ENCODE measurements at places on chromosomes 13 and 19.

DNA sequence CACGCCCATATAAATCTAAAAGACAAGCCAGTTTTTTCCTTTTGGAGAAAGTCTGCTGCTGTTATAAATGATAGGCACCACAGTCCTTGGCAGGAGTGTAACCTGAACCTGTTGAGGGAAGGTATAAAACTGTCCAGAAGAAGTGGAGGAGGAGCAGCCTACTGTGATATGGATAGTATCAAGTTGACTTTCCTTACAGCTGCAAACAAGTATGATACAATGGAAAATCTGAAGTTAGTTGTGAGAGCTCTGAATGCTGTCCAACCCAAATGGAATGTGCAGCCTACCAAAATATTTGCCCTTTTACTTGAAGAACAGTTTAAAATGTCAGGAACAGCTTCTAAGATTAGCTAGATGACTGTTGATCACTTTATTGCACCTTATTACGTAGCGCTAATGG lies 399.6 kb downstream of the FGF14 start:
- DNase-seq: no peak

GRCh38 chr13:112727581-112727980 lies 37.7 kb downstream of the ATP11A start:
- DNase-seq: no peak

GRCh38 chr19:1438933-1439354 lies 748 bp downstream of the RPS15 start:
- DNase-seq: no peak

DNA sequence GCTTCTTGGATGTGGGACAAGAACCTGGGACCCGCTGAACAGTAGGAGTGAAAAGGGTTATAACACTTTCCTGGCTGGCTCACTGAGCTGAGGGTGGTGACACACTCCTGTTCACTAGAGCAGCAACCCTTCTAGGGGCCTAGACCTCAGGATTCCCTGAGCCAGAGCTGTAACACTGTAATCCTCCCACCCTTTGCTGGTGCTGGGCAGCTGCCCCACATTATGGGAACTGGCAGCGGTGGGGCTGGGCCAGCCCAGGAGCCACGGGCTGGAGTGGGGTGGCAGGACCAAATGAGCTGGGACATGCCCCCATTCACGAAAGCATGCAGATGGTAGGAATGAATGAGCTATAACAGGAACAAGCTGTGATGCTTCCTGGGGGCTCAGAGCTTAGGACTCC lies 110.6 kb downstream of the B3GLCT start:
- DNase-seq: no peak

- no peak for DNase-seq
Measured at GRCh38 chr13:107807306-107808073, 407.8 kb downstream of the LIG4 start.

GRCh38 chr19:46186101-46186716 lies 38.2 kb downstream of the IGFL2 start:
- DNase-seq: no peak

DNA sequence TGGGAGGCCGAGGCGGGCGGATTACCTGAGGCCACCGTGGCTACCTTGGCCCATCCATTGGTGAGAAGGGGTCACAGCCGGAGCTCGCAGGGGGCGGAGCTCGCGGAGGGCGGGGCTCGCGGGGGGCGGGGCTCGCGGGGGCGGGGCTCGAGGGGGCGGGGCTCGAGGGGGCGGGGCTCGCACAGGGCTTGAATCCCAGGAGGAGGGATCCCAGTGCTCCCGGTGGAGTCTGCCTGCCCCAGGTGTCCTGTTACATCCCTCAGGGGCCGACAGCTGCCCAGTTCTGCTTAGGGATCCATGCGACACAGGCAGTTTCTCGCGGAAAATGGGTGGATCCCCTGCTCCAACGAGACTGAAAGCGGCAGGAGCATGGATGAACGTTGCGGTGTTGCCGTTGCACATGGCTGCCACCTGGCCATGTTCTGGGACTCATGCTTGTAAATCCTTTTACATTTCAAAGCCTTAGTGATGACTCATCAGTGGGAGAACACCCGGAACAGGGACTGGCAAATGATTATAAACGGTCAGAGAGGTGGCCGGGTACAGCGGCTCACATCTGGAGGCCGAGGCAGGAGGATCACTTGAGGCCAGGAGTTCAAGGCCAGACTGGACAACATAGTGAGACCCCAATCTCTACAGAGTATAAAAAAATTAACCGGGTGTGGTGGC lies 25.1 kb downstream of the TMPRSS9 start:
- DNase-seq: no peak

DNA sequence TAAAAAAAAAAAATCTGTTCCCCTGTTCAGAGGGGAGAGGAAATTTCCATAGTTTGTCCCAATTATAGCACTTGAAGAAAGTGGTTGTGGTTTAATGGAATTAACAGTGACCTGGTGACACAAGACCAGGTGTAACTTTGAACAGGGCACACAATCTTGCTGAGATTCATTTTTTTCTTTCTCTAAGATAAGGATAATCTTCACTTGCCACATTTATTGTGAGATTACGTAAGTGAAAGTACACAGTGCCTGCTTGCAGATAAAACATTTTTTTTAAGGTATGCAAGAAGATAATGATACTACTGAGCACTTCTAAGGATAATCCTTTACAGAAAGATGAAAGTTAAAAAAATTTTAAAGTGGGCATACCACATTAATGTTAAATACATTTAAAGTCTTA lies 448.1 kb downstream of the DIAPH3 start:
- DNase-seq: no peak

- DNase-seq: no peak
Measured at GRCh38 chr19:33063753-33064457, 783 bp downstream of the RHPN2 start.

DNA sequence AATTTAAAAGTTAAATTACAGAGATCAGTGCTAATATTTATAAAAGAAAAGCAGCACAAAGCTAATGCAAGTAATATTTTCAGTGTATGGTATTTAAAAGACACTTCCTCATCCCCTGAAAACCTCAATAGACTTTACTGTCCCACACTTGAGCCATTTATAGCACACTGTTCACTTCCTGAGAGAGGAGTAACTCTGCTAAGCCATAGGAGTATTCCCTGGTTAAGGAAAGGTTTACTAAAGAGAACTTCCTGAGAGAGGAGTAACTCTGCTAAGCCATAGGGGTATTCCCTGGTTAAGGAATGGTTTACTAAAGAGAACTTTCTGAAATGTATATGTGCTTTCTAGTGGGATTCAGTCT lies 159.4 kb downstream of the NHLRC3 start:
- no peak for DNase-seq

GRCh38 chr13:34620862-34621261 lies 321.2 kb upstream of the NBEA start:
- DNase-seq: no peak

- DNase-seq: no peak
Measured at GRCh38 chr13:23086968-23087623, 93.7 kb upstream of the SGCG start.

- no peak for DNase-seq
Measured at GRCh38 chr19:29567366-29567915, 38.6 kb upstream of the POP4 start.

DNA sequence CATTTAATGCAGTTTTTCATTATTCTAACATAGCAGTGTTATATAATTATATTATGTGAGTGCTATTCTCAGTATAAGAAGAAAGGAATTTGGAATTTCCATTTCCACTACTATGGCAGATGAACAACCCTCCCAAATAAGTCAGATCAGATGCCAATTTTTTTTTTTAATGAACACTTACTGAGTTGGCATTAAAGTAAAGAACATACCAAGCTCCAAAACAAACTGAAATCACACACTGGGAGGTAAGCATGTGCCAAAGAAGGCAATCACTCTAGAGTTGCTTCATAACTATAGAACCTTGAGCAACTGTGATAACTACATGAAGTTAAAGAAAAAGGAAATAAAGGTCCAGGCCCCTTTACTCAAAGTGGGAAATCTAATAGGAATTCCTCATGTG lies 90.3 kb downstream of the RNF17 start:
- no peak for DNase-seq

- no peak for DNase-seq
Measured at GRCh38 chr13:67506407-67506806, 276.3 kb upstream of the PCDH9 start.

GRCh38 chr13:59444210-59444857 lies 719.4 kb downstream of the DIAPH3 start:
- DNase-seq: no peak

- DNase-seq: no peak
Measured at GRCh38 chr19:2604747-2605329, 97.7 kb downstream of the GNG7 start.

- DNase-seq: no peak
Measured at GRCh38 chr13:40059540-40060232, 404.2 kb downstream of the COG6 start.

DNA sequence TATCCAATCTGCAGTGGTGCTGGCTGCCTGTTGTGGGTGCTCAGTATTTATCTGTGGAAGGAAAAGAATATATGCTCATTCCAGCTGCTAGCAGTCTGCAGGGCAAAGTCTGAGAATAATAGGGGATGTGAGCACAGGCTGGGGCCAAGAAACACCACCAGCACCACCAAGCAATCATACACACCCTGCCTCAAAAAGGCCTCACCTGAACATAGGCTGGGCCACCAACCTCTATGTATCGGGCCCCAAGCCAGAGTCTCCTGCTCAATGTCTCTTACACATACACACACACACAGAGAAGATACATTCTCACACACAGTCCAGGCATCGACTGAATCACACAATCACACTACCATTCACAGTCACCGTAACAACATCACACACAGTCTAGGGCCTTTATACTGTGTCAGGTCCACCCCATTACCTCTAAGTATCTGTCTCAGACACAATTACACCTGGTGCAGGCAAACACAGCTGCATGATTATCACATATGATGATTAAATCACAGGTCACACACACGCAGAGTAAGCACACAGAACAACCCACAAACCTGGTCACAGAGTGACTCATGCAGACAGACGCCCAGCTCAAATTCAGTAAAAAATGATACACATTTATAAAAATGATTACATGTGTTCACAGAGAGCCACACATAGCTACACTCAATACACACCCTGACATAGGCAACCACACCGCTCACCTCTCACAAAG lies 1.3 kb upstream of the ZSCAN22 start:
- DNase-seq: no peak

GRCh38 chr13:98222081-98222554 lies 45.0 kb upstream of the RNF113B start:
- no peak for DNase-seq

- no peak for DNase-seq
Measured at GRCh38 chr13:20521364-20522115, 4.1 kb downstream of the CRYL1 start.

GRCh38 chr19:2436384-2436783 lies 9.0 kb upstream of the TIMM13 start:
- no peak for DNase-seq

DNA sequence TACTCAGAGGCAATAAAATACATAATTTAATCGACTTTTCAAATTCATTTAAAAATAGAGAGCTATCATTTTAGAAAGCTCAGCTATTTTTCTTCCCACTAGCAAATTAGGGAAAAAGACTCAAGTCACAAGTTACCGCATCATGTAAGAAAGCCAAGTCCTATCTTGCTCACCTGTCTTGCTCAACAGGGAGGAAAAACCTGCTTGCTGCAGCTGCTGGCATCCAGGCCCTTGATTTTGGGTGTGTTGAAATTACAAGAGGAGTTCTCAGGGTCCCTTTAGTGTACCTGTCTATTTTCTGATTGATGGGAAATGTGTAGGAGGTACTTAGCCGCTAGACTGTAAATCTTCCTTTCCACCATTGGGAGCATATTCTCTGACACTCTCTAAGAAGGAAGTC lies 22.2 kb downstream of the SLC10A2 start:
- DNase-seq: no peak

DNA sequence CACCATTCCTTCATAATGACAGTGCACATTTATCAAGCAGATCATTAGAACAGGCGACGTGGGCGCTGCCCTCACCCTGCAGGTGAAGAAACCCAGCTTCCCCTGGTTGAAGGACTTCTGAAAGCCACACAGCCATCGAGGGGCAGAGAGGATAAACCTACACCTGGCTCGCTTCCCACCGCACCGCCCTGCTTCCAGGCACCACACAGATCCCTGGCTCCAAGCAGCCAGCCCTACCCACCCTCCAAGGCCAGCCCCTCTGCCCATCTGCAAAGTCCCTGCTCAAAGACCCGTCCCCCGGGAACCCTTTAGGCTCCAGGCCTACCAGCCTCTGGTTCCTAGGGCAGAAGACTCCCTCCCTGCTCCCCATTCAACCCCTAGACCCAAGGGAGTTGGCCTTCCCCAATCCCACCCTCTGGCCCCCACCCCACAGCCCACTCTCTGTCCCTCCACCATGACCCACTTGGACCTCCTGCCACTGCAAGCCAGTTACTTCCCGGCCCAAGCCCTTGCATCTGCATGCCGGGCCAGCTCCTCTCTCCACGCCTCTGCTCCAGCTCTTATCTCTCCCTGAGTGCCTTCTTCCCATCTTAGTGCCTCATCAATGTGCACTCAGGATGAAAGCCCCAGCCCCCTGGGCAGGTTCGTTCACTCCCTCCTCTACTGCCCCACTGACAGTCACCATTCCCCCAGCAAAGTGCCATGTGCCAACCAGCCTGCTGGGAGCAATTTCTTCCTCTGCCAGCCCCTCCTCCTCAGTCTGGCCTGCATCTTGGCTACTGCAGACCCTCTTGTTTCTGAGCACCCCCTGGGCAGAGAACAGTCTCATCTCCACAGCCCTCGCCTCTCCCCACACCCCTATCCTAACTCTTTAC lies 28.0 kb downstream of the PEPD start:
- no peak for DNase-seq

- no peak for DNase-seq
Measured at GRCh38 chr19:16001481-16002312, 52.9 kb downstream of the OR10H4 start.

GRCh38 chr13:36370108-36370429 lies 23.9 kb upstream of the SPART start:
- DNase-seq: no peak

DNA sequence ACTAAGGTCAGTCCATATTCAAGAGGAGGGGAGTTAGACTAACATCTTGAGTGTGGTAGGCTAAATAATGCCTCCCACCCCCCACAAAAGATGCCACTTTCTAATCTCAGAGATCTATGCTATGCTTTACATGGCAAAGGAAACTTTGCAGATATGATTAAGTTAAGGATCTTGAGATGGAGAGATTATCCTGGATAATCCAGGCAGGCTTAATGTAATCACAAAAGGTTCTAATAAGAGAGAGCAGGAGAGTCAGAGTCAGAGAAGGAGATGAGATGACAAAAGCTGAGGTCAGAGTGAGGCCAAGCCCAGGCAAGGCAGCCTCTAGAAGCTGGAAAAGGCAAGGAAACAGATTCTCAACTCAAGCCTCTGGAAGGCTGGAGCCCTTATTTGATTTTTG lies 1011.6 kb downstream of the PCDH9 start:
- no peak for DNase-seq

GRCh38 chr19:57106722-57107235 lies 13.0 kb upstream of the USP29 start:
- no peak for DNase-seq
